ENCODE measurements at places on chromosomes 1 and 21.

GRCh38 chr1:7993593-7994479 lies 32.3 kb downstream of the ERRFI1 start:
- no peak for DNase-seq

- no peak for DNase-seq
Observed at GRCh38 chr1:181143102-181143859, 54.8 kb downstream of the IER5 start.

DNA sequence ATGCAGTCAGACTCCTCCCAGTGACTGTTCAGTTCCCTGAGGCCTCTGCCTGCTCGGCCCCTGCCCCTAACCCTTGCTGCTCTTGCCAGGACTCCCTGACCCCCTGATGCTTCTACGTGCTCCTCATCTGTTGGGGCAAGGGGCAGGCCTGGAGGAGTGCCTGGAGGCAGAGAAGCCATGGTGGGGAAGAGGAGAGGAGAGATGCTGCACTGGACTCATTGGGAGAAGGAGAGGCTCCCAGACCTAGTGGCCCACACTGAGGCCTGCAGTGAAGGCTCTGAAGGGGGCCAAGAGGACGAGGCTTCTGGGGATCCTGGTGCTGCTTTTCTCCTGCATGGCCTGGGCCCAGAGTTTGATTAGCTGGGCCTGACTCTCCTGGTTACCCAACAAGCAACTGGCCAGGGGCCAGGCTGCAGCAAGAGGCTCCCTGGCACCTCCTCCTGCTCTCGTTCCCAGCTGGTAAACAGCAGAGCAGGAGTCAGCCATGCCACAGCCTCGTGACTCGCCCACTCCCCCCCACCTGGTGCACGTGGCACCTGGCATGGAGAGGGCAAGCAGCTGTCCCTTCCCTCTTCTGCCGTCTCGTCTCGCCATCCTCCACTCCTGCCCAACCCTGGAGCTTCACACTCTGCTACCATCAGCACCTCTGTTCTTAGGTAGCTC lies 847 bp upstream of the RORC start:
- DNase-seq, result peak; percentile 27

DNA sequence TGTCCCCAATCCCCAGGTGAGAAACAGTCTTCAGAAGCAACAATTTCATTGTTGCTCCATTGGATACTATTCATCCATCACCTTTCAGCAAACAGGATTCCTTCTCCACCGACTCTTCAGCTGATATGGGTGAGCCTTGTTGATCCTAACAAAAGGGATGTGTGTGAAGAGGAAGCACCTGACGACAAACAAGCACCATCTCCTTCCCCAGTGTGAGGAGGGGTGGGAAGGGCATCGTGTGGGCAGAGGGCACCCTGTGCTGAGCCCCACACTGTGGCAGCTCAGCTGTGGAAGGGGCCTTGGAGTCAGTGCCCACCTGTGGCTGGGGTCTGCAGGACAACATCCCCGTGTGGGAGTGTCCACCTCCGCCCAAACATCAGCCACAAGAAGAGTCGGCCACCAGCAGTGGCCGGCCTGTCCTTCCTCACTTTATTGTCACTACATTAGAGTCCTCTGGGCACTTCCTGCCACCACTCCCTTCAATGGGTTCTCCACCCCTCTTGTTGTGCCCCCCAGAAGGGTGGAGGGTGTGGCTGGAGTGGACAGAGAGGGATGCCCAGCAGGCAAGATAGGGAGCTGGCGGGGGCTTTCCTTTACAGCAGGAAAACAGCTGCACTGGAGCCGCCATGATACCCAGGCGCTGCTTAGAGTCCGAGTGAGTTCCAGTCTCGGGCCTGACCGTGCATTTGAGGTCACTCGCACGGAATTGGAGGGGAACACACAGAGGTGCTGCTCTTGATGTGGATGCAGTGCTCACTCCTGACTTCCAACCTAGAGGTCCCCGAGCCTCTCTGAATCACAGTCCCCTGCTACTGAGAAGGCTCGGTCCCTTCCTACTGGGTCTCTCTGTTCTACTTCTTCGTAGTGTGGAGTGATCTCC lies 40.9 kb downstream of the VPS26C start:
- no peak for DNase-seq

- DNase-seq, result no peak
Observed at GRCh38 chr21:42405064-42406013, 1.6 kb downstream of the UBASH3A start.

GRCh38 chr1:181643631-181644030 lies 160.3 kb downstream of the CACNA1E start:
- no peak for DNase-seq

- DNase-seq, result no peak
Observed at GRCh38 chr1:59506952-59507351, 210.1 kb downstream of the FGGY start.
